A549 treated with Mapracorat at 1 μM for 4 hours (cell line): ENCODE measurements at places on chromosomes 4 and X. TPM values are rescaled to one million over a fixed set of nuclear protein-coding genes. Genes with fewer than 3 reads are reported as not detected.

USP26 gene
- total RNA-seq: not detected in 5 replicates

SFRP2 gene
- not detected in 5 replicates for total RNA-seq

CTAG1B gene
- total RNA-seq: not detected in 5 replicates

SLC39A8 gene
- total RNA-seq: 9.3 to 10.7 TPM (median 9.8 TPM) in 5 replicates

USO1 gene
- 20.2 to 24.1 TPM (median 22.7 TPM) in 5 replicates for total RNA-seq
